Activated CD4-positive, alpha-beta T cell treated with anti-CD3 and anti-CD28 coated beads, Interleukin-2, amount 50 U/mL, for 24 hours (primary cell): ENCODE measurements at places on chromosomes 12 and 14.

DNA sequence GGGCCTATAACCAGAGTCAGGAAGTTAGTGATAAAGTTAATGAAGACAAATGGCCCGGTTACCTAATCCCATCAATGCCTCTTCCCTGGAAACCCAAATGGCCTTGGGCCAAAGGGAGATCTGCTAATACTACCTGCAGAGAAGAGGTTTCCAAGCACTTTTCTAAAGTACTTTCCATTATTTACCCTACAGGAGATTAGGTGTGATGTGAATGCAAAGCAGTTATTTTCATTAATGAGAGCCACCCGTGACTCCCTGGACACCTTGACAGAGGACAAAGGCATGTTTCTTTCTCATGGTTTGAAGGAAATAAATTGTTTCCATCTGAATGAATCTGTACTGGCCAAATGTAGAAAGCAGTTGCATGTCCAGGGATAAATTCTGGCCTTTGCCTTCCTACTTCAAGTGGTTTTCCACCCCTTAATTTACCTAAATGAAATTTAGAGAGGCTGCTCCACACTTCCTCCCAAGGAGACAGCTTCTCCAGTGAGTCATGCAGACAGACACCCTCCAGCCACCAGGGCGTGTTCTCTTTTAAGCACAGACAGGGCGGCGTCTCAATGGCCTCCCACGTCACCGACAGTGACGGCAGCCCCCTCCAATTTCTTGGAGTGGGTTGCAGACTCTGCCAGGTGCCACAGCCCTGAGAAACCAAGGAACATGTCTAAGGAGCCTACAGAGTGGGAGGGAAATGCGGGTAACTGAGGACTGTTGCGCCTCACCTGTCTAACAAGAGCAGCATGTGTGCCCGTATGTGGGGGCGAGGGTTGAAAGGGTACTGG lies 43.9 kb upstream of the GNPNAT1 start:
- no peak for DNase-seq

GRCh38 chr14:64868379-64868778 lies 11.3 kb downstream of the SPTB start:
- DNase-seq: no peak

DNA sequence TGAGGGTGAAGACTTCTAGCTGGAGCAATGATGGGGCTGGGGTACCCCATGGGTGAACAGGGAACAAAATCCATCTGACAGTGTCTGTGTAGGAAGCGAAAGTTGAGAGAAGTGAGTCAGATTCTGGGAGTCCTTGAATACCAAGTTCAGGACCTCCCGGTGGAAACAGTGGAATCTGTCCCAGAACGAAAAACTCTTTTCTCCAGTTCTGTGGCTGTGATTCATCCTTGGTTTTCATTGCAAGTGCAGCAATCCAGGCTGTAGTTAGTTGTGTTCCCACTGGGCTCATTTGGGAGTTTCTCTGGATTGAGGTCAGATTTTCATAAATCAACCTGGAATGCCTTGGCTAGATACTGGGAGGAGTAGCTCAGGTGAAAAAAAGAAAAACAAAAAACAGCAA lies 120.7 kb downstream of the C12orf75 start:
- DNase-seq: no peak

- no peak for DNase-seq
These were observed 32.4 kb downstream of the FLVCR2 start for GRCh38 chr14:75610834-75611233.

GRCh38 chr14:80544366-80544765 lies 333.1 kb upstream of the DIO2 start:
- no peak for DNase-seq

- DNase-seq: no peak
These were observed 54.6 kb downstream of the ACTN1 start for GRCh38 chr14:68924186-68925158.

GRCh38 chr14:78319887-78320635 lies 149.9 kb downstream of the NRXN3 start:
- no peak for DNase-seq

GRCh38 chr12:94718114-94718513 lies 67.8 kb upstream of the TMCC3 start:
- DNase-seq: no peak

DNA sequence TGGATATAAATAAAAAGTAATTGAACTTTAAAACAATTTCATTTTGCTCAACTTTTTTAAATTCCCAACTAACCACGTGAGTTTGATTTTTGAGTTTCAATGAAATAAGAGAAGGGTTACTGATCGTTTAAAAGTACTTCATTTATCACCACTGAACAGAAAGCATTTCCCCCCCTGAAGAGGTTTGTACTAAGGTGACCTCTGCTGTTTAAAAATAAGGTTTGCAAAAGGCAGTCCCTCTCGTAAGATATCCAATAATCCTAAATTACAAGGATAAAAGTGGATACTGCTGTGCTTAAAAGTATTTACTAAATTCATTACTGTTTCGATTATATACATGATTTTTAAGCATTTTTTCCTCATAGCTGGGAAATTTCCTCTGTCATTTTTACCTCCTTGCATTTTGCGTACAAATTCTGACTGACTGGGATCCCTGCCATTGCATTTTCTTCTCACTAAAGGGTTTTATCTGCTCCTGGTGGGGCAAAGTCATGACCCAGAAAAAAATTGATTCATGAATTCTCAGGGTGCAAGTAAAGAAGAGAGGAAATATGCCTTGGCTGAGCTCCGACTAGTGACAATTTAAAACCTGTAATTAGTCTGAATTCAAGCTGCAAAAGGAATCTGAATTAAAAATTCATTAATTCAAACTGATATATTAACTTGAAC lies 463.8 kb downstream of the PRKD1 start:
- DNase-seq: no peak

DNA sequence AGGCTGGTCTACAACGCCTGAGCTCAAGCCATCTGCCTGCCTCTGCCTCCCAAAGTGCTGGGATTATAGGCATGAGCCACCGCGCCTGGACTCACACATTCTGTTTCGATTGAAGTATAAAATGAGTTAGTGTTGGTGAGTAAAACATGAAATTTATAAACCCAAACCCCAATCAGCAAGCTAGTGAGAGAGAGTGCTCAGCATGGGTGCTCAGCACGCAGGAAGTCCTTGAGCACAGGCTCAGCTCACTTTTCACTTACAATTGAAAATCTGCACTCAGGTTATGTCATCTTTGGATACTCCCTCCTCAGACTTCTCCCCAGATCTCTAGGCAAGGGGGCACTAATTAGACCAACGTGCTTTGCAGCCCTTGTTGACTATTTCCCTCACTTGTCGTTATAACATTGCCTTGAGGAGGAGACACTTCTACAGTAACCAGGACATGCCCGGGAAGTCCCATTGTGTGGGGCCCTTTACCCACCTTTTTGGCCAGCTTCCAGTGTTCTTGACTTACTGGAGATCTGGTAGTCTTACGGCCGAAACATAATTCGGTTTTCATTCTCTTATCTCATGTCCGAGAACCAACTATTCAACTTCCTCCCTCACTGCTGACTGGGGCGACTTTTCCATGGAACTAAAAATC lies 68.5 kb upstream of the AMN1 start:
- no peak for DNase-seq
